ENCODE measurements at places on chromosomes 1 and 21.

DNA sequence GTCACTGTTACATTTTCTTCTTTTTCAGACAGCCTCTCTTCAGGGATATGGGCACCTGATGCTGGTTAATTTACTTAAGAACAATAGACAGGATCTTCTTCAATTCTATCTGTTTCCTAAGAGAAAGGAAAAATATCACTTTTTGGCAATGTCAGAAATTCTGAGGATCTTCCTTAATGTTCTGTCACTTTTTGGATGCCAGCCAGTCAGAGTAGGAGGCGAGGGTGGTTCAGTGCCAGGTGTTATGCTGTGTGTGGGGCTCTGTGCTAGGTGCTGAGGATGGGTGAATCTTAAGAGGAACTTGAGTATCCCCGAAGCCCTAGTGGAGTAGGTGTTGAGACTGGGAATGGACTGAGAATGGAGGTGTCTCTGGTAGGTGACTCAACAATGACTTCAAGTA is 133.5 kb downstream of the UCK2 start:
- no peak for DNase-seq

DNA sequence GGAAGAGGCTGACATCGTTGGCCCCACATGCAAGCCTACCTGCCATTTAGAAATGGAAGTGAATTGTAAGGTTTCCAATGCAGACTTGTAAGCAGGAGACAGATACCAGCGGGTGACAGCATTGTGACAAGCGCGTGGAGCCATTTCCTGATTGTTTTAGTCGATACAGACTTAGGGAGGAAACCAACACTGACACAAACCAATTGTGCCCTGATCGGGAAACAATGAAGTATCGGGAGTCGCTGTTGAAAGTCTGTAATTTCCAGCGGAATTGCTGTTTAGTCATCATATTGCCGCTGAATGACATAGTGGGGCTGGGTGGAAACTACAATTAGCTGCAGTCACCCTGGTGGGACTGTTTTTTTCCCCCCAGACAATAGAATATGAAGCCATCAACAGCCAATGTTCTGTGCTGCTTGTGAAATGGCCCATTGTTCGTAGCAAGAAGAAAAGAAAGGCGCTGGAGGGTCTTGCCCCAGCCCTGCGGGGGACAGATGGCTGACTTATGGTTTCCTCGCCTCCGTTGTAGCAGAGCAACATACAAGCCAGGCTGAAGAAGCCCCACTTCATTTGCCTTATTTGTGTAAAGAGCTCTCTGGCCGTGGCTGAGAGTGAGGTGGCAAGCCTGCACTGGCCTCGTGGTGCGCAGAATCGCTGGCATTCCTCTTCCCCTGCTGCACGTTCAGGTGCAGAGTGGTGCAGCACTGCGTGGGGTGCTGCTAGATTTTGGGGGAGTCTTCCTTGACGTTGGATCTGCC is 462.7 kb downstream of the CAMTA1 start:
- DNase-seq = no peak

DNA sequence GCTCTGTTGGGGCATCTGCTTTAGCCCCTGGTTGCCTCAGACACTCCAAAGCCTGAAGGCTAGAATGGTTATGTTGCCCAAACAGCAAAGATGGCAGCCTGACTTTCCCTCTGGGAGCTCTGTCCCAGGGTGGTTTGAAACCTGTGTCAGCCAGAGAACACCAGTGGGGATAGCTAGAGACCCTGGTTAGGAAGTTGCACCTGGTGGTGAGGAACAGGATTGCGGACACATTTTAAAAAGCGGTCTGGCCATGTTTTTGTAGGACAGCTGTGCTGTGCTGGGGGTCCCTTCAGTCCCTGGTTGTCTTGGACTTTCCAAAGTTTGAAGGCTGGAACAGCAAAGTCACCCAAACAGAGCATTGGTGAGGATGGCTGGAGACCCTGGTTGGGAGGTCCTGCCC is 87.8 kb downstream of the DNM3 start:
- no peak for DNase-seq

DNA sequence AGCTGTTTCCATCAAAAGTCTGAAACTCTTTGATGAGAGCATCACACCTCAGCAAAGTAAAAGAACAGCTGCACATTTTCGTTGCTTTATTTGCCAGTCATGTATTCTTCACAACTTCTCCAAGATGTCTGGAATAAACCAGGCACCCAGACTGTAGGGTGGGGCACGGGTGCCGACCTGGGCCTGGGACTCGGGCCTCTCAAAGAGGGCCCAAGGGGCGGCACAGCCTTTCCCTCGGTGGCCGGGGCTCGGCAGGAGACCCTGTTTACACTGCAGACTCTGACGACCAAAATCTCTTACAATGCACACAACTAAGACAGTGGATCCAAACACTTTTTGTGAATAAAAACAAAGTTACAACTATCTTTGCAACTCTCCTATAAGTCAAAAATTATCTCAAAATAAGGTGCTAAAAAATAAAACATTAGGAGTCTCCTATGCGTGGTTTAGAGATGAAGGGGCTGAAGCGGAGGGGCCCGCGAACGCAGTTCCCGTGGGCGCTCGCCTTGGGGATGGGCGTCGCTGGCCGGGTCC is 696 bp downstream of the LSS start:
- DNase-seq = no peak
